Osteoblast (primary cell): ENCODE measurements at places on chromosomes 3 and 15. TPM values are rescaled to one million over a fixed set of nuclear protein-coding genes. Genes with fewer than 3 reads are reported as not detected.

CSTA gene
- total RNA-seq = 18.1 and 18.3 TPM in 2 replicates

GXYLT2 gene
- total RNA-seq = 75.1 and 77.4 TPM in 2 replicates

CDHR4 gene
- under 0.01 TPM in 1 of 2 replicates, not detected in the other for total RNA-seq

PCSK6 gene
- 0.29 and 0.72 TPM in 2 replicates for total RNA-seq

ARGFX gene
- not detected in 2 replicates for total RNA-seq

CFAP100 gene
- total RNA-seq = not detected in 2 replicates
